Naive thymus-derived CD4-positive, alpha-beta T cell (primary cell): ENCODE measurements at places on chromosomes 2 and 18.

- DNase-seq, result no peak
Observed at GRCh38 chr2:218708086-218708485, 2.5 kb upstream of the TTLL4 start.

- peak; percentile 26 for DNase-seq
Observed at GRCh38 chr2:29309090-29310029, 194.1 kb downstream of the CLIP4 start.

- no peak for DNase-seq
Observed at GRCh38 chr2:48034295-48034694, 128.0 kb upstream of the FBXO11 start.

GRCh38 chr2:63983986-63984605, 35.1 kb downstream of the VPS54 start:
- DNase-seq, result no peak

DNA sequence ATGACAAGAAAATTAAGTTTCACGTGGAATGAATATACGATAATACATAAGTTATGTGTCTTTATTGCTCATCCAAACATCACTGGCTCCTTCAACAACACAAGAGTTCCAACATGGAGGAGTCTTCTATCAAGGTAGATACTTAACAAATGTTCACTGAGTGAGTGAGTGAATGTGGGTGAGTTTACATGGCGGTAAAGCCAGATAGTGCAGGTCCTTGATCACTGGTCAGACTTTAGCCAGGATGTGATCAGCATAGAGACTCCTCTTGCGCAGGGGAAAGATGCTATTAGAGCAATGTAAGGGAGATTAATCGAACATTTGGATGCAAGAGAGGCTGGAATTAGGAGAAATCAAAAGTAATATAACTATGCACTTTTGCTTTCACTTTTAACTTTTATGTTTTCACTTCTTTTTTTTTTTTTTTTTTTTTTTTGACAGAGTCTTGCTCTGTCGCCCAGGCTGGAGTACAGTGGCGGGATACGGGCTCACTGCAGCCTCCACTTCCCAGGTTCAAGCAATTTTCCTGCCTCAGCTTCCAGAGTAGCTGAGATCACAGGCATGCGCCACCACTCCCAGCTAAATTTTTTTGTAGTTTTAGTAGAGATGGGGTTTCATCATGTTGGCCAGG, 249.0 kb upstream of the ID2 start:
- DNase-seq, result no peak

- DNase-seq, result no peak
Observed at GRCh38 chr2:201200345-201200744, 17.4 kb downstream of the CASP10 start.

GRCh38 chr18:58898010-58898799, 33.5 kb downstream of the ZNF532 start:
- no peak for DNase-seq

- no peak for DNase-seq
Observed at GRCh38 chr2:162174746-162175145, 22.7 kb upstream of the GCG start.

GRCh38 chr2:33304032-33304864, 172.2 kb upstream of the RASGRP3 start:
- no peak for DNase-seq

GRCh38 chr2:150733051-150733618, 245.7 kb upstream of the RND3 start:
- DNase-seq, result no peak

DNA sequence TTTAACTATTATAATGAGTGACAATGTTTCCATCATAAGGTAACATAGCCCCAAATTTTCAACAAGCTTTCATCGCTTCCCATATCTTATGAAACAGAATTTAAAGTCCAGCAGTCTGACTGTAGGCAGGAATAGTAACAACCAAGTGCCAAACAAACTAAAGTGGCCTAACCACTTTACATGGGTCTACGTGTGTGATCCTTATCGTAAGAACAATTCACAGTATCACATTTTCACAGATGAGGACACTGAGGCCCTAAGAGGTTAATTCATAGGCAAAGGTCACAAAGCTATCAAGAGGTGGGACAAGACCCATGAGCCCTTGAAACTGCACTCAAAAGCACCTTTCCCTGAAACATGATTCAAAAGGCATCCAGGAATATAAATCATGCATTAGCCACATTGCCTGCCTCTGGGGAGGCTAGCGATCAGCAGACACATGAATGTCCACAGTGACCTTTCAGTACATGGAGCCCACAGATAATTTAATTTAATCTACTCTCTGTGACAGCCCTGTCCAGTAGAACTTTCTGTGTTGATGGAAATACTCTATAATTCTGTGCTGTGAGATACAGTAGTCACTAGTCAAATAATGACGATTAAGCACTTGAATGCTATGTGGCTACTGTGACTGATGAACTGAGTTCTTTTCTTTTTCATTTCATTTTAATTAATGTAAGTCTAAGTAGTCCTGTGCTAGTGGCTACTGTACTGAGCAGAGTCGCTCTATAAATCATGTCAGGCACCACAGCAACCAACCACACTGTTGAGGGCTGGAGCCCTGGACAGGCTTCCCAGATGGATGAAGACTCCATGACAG, 30.3 kb downstream of the KIDINS220 start:
- no peak for DNase-seq

- no peak for DNase-seq
Observed at GRCh38 chr18:73006331-73006730, 138.5 kb upstream of the NETO1 start.

GRCh38 chr2:55418512-55419232, 984 bp downstream of the CCDC88A start:
- DNase-seq, result peak; percentile 19

GRCh38 chr2:227783404-227784138, 30.1 kb upstream of the CCL20 start:
- peak; percentile 13 for DNase-seq

GRCh38 chr2:162838136-162838497, 450 bp downstream of the KCNH7 start:
- DNase-seq, result no peak

GRCh38 chr2:11753452-11753885, 7.0 kb downstream of the LPIN1 start:
- DNase-seq, result peak; percentile 59

- no peak for DNase-seq
Observed at GRCh38 chr2:161710131-161710915, 86.1 kb downstream of the SLC4A10 start.

DNA sequence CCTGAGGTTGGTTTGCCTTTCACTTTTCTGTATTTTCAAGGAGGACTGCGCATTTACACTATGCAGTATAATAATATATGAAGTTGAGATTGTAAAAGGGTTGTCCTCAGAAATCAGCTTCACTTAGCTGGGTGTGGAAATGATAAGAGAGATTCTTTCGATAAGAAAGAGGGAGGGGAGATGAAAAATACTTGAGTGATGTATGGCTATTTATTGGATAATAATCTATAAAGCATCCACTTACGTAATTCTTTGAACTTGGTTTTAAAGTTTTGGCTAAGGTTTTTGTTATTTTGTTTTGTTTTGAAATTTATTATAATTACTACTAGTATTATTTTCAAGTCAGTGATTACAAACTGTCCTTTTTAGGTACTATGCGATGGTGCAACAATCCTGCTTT, 40.6 kb downstream of the EFEMP1 start:
- no peak for DNase-seq

- DNase-seq, result no peak
Observed at GRCh38 chr2:162731917-162732804, 106.4 kb downstream of the KCNH7 start.

- no peak for DNase-seq
Observed at GRCh38 chr2:95372845-95373244, 29.7 kb upstream of the FAHD2A start.

DNA sequence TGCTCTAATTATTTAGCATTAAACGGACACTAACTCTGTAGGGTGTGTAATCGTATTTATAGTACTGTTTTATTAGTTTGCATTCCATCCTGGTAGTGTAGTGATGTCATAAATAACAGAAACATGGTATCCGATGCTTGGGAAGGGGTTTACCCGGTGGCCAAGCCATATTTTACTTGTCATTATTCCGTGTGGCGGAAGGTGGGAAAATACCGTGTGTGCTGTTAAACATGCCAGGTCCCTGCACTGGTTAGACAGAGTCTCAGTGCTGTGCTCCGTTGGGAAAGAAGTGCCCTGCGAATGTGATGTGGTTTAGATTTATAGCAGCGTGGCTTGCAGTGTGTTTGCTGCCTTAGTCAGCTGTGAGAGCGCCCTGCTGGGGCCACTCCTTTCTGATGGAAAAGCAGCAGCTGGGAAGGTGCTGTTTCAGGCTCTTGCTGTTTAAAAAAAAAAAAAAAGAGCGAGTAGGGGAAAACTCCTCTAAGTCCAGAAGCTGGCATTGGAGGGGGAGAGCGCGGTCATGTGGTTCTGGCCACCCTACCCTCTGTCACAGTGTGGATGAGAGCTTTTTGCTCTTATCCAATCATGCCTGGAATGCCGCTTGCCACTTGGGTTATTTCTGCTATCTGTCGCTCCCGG, 211.0 kb downstream of the NEDD4L start:
- DNase-seq, result no peak

GRCh38 chr2:9637330-9637729, 6.5 kb upstream of the YWHAQ start:
- DNase-seq, result no peak

DNA sequence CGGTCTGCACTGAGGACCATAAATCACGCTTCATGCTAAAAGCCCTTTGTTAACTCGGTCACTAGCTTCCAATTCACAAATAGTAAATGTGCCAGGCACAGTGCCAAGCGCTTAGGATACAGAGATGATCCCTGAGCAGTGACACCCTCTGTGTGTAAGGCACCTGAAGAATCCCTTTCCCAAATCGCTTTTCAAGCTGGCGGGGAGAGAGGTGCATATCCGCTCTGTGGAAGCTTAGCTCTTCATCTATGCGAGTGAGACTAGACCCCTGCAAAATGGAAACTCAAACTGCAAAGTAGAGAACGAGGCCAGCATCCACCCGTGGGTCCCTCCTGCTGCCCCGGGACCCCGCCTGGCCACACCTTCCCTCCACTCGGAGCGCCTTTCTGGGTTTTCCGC, 2.4 kb downstream of the PIEZO2 start:
- DNase-seq, result no peak

GRCh38 chr2:2178921-2179320, 152.2 kb downstream of the MYT1L start:
- no peak for DNase-seq

- DNase-seq, result no peak
Observed at GRCh38 chr2:136495636-136496035, 269.7 kb upstream of the THSD7B start.

DNA sequence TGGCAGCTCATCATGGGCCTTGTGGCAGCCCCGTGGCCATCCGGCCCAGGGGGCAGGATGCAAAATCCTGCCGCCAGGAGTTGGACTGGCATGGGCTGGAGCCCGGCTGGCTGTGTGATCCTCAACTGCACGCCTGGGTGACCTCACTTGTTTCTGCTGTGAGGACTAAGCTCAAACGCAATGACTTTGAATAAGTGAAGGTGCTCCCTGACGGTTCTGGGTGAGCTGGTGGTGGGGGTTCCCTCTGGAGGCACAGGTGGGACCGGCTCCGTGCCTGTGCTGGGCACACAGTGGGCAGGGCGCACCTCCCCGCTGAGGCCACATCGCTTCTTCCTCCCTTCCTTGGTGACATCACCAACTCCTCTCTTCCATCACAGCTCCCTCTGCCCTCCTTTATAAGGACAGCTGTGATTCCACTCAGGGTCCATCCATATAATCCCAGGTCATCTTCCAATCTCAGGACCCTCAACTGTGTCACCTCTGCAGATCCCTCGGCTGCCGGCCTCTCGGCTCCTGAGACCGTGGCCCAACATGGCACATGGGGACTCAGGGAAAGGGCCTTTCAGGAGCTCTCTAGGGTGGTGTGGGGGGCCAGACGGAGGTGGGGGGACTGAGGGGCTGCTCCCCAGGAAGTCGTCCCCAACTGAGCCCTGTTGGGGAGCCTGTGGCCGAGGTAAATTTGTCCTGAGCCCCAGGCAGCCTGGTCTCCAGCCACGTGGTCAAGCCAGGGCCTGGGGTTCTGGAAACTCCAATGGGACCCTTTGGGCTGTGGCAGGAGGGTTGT, 75.5 kb upstream of the ODC1 start:
- DNase-seq, result no peak

DNA sequence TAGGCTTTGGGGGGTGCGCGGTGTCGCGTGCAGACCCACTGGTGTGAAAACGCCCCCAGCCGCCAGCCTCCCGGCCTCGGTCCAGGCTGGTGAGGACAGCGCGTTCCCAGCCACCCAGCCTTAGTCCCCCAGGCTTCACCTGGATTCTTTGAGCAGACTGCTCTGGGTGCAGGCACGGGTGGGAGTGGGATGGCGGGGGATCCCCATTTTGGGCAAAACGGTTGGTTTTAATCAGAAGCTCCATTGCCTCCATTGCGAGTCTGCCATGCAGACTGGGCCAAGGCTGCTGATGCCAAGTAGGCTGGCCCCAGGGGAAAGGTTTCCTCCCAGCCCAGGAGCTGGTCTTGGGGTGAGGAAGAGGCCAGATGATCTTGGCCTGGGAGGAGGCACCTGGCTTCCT, 445 bp downstream of the MLPH start:
- no peak for DNase-seq

DNA sequence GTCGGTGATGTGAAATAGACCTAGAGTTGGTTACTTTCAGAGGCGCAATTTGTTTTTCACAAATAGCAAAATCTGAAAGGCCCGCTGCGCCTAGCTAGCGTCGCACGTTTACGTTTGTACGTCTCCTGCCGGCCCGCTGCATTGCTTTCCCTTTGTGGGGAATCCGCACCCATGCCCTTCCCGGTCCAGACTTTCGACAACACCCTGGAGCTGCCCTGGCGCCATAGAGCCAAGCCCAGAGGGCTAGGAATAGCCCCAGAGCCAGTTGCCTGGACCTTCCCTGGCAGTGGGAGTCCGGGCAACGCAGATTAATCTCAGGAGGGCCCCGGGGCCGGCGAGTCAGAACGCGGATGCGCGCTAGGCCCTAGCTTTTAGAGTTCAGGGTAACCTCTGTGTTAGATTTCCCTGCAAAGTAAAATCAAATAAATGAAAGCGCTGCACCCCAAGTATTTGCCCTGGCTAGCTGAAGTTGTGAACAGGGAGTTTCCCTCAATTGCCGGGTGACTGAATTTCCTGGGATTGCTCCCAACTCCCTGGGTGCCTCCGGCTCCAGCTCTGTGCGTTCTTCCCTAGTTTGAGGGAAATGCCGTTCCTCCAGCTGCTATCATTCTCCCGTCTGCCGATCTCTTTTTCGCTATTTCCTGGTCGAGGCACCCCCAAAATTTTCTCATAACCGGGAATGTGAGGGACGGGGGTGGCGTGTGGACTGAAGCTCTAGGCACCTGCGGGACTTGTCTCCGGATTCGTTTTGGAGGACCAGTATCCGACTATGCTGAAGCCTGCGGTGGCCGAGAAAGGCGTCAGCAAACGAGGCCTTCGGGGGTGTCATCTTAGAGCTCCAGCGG, 1.2 kb upstream of the EN1 start:
- no peak for DNase-seq

- DNase-seq, result no peak
Observed at GRCh38 chr2:84487298-84487996, 28.4 kb upstream of the SUCLG1 start.

DNA sequence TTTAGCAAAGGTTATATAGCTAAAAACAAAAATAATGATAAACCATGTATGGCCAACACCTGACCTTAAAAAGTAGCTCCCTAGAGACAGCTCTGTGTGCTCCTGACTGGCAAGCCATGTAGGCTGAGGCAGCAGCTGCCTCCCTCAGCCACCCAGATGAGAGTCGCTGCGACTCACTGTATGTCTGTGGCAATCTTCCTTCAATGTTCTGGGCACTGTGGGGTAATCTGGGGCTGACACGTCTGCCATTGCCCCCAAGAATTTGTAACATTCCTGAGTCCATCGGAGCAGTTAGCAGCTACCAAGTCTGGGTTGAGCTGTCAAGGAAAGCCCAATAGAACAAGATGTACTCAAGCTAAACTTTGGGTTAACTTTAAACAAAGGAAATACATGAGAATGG, 106.4 kb upstream of the DAPL1 start:
- DNase-seq, result no peak

GRCh38 chr2:160820691-160821090, 327.1 kb upstream of the RBMS1 start:
- no peak for DNase-seq
